Smooth muscle cell of trachea (primary cell): ENCODE measurements at places on chromosomes 5 and 9. TPM values are rescaled to one million over a fixed set of nuclear protein-coding genes. Genes with fewer than 3 reads are reported as not detected.

Gene CYLC2
- not detected in 2 replicates for total RNA-seq

Gene TPPP
- 0.15 and 0.66 TPM in 2 replicates for total RNA-seq

Gene LCN1
- not detected in 2 replicates for total RNA-seq

Gene PCDHB16
- 0.15 and 0.50 TPM in 2 replicates for total RNA-seq

Gene PDZD2
- 0.50 and 1.7 TPM in 2 replicates for total RNA-seq

Gene TRIM7
- total RNA-seq, result 5.3 and 6.3 TPM in 2 replicates

Gene GMCL2
- under 0.01 TPM in 1 of 2 replicates, not detected in the other for total RNA-seq

Gene RNF20
- total RNA-seq, result 30.4 and 38.5 TPM in 2 replicates

Gene AGXT2
- 0.17 TPM in 1 of 2 replicates, not detected in the other for total RNA-seq

Gene FOXD1
- total RNA-seq, result 7.6 and 11.7 TPM in 2 replicates

Gene NEURL1B
- 2.6 and 4.9 TPM in 2 replicates for total RNA-seq

Gene CARD6
- 18.7 and 24.0 TPM in 2 replicates for total RNA-seq

Gene RNF14
- 71.6 and 72.6 TPM in 2 replicates for total RNA-seq

Gene STPG3
- 0.66 TPM in 1 of 2 replicates, not detected in the other for total RNA-seq

Gene PLAC8L1
- total RNA-seq, result not detected in 2 replicates

Gene PPIC
- total RNA-seq, result 57.7 and 69.8 TPM in 2 replicates

Gene ZNF366
- under 0.01 TPM in 1 of 2 replicates, not detected in the other for total RNA-seq

Gene PDE6A
- not detected in 2 replicates for total RNA-seq

Gene MARVELD2
- 0.15 and 0.17 TPM in 2 replicates for total RNA-seq

Gene SLCO6A1
- not detected in 2 replicates for total RNA-seq

Gene HAVCR2
- 1.0 and 2.2 TPM in 2 replicates for total RNA-seq

Gene RNF183
- not detected in 2 replicates for total RNA-seq

Gene IDNK
- total RNA-seq, result 4.8 and 12.4 TPM in 2 replicates

Gene RPL7A
- 2,204 and 2,714 TPM in 2 replicates for total RNA-seq

Gene TAF11L5
- not detected in 2 replicates for total RNA-seq

Gene SOHLH1
- not detected in 2 replicates for total RNA-seq
